Activated CD4-positive, alpha-beta T cell treated with anti-CD3 and anti-CD28 coated beads for 48 hours (primary cell): ENCODE measurements at places on chromosomes 7 and 10.

- DNase-seq, result no peak
These were observed 397.5 kb downstream of the KCNMA1 start for GRCh38 chr10:77240041-77240652.

DNA sequence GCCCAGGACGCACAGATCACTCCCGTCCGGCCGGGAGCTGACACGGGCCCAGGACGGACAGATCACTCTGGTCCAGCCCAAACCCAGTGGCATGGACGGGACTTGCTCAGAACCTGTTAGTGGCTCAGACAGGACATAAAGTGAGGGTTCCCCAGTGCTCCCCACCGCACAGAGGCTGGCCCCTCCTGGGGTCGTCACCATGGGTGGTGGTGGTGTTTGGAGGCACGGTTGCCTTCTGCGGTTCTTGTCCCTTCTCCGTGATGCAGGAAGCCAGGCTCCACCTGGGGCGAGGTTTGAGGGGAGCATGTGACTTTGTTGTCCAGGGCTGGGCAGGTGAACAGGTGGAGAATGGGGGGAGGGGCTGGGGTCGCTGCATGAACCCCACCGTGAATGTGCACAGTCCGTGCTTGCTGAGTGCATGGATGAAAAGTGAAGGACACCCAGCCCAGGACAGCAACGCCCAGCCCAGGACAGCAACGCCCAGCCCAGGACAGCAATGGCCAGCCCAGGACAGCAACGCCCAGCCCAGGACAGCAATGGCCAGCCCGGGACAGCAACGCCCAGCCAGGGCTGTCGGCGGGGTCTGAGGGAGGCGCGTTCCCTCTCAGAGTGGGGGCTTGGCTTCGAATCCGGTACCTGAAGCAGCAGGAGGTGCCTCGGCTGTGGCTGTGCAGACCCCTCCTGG, 26.7 kb downstream of the FAM20C start:
- no peak for DNase-seq

DNA sequence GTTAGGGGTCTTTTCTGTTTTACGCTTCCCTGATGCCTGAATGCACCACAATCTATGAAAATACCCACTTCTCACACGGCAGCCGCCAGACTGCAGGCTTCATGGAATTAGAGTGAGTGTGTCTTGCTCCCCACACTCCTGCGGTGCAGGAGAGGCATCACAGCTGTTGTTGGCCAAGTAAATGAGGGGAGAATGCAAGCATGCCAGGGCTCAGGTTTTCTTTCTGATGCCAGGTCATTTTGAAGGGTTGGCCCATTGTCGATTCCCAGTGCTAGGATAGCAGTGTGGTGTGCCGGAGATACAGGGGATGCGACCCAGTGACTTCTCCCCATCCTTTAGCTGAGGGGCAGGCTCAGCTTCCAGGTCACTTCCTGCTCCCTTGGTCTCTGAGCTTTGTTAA, 16.3 kb downstream of the CXCL12 start:
- no peak for DNase-seq

DNA sequence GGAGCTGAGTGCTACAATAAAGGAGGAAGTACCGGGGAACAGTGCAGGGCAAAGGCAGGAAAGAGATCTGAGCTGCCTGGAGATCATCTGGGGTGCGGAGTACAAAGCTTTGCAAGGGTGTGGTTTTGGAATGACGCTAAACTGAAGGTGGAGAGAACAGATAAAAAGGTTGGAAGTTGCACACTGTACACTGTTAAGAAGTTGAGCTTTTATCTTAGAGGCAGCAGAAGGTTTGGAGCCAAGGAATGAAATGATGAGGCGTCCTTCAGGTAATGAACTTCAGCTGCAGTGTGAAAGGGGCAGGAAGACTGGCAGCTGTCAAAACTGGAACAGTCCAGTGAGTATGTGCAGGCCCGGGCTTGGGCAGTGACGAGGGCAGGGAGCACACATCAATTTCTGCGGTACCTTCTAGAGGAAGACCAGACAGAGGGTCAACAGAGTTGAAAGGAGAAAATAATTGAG, 7.2 kb upstream of the ANKRD61 start:
- no peak for DNase-seq

- no peak for DNase-seq
These were observed 41.1 kb downstream of the TMEM270 start for GRCh38 chr7:73901823-73902597.

DNA sequence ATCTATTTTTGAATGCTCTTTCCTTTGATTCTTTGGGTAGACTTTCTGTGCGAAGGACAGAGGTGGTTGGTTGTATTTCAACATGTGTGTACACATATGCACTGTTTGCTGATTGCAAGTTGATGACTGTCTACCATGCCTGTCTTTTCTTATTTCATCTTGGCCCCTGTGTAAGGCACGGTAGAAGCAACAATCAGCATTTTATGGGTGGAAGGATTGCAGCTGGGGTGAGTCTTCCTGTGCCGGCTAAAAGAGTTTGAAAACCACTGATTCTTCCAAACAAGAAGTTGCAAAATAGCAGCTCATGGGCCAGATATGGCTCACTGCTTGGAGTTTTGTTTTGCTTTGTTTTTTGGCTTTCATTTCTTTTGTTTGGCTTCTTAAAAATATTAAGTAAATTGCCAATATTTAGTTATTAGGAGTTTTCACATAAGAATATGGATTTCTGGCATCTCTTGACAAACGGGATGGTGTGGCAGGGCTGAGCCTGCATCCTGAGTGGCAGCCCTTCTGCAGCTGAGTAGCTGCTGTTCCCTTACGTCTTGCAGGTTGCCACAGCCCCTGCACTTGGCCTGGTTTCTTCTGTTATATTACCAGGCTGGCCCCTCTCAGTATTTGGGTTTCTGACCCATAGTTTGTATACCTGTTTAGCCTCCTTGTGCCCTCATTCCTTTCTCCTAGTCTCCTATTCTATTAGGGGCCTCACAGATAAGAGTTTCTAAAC, 7.2 kb downstream of the ZNF862 start:
- no peak for DNase-seq

- DNase-seq, result no peak
These were observed 14.9 kb upstream of the STOX1 start for GRCh38 chr10:68812420-68812819.

DNA sequence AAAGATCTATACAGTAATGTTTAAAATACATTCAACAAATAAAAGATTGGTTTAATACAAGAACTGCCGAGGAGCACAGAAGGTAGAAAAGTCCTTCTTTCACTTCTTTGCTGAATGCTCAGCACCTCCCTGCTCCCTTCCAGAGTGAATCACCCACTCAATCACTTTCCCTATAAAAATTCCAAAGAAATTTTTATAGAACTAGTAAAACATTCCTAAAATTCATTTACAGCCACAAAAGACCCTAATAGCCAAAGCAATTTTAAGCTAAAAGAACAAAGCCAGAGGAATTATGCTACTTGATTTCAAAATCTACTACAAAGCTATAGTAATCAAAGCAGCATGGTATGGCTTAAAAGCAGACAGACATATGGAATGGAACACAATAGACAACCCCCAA, 320.9 kb downstream of the PCLO start:
- DNase-seq, result no peak

- no peak for DNase-seq
These were observed 35.8 kb upstream of the TMEM236 start for GRCh38 chr10:17716161-17716560.

GRCh38 chr7:82091126-82091684, 321.4 kb upstream of the HGF start:
- no peak for DNase-seq
